Activated naive CD8-positive, alpha-beta T cell treated with anti-CD3 and anti-CD28 coated beads, Interleukin-2, amount 10 ng/mL, durations not matched to agents 7 days and 5 days (primary cell): ENCODE measurements at places on chromosomes 11 and 22. TPM values are rescaled to one million over a fixed set of nuclear protein-coding genes. Genes with fewer than 3 reads are reported as not detected.
A peak's percentile ranks its signal among the peaks of the same experiment; 100 is the strongest.

GRCh38 chr11:111911563-111912401 is at the start of gene CRYAB:
TSS of gene CRYAB (minus strand) at chr11:111911770. CDS start at chr11:111911724, 46 bp downstream.
- no peak for DNase-seq

Gene USH1C
- not detected for total RNA-seq

Gene CDC45
- 54.2 TPM for total RNA-seq

Gene XKR3
- total RNA-seq, result not detected

DNA sequence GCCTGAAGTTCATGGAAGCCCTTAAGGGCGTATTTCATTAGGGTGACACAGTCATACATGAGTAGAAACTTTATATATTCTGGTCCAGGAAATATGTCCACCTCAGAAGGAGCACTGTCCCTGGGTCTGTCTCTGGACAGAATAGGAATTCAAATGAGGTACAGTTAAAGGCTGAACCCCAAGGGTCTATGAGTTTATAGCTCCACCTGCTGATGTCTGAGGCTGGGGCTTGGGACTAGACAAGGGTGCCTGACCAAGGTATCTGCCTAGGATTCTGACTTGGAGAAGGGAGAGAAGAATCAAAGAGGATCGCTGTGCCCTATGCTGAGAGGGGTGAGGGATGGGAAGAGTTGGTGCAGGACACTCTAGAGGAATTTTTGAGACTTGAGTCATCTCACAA is 14.9 kb downstream of the HEPHL1 start:
- no peak for DNase-seq

GRCh38 chr11:121418625-121419114 is 33.4 kb upstream of the SORL1 start:
- peak; percentile 40 for DNase-seq
